ENCODE measurements at places on chromosomes 12 and 14.

GRCh38 chr14:85124631-85125290 is 405.2 kb upstream of the FLRT2 start:
- no peak overlapping the region for H3K4me3 ChIP-seq
- DNase-seq: no peak

DNA sequence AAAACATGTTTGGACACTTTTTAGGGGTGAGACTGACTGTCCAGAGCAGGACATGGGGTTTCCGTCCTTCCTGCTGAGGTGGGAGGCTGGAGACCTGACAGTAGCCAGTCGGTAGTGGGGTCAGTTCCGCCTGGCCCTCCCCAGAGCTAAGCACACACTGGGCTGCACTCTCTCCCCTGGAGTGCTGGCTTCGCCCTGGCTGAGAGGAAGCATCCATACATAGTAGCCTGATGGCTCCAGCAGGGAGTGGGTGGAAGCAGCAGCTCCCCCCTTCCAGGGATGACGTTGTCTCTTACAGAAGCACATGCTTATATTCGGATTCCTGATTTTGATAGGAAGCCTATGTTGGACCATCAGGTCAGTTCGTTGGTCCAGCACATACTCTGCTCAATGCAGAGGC is 40.4 kb downstream of the SFSWAP start:
- no peak overlapping the region for H3K27ac ChIP-seq
- no peak overlapping the region for H3K4me3 ChIP-seq
- no peak for DNase-seq
- no peaks in the 10 kb centered on the region for H3K4me1 ChIP-seq

- H3K4me1 ChIP-seq: no peaks in the 10 kb centered on the region
- H3K36me3 ChIP-seq: no peaks in the 10 kb centered on the region
- no peaks in the 10 kb centered on the region for H3K27me3 ChIP-seq
- DNase-seq: no peak
These were observed 187.8 kb downstream of the ADGRD1 start for GRCh38 chr12:131141514-131141913.

- no peak overlapping the region for H3K4me3 ChIP-seq
- no peak for DNase-seq
- no peaks in the 10 kb centered on the region for H3K4me1 ChIP-seq
- no peaks in the 10 kb centered on the region for H3K36me3 ChIP-seq
- peaks cover 6% of the 10 kb centered on the region for H3K27me3 ChIP-seq
These were observed 368.6 kb downstream of the DPF3 start for GRCh38 chr14:72525087-72525915.

DNA sequence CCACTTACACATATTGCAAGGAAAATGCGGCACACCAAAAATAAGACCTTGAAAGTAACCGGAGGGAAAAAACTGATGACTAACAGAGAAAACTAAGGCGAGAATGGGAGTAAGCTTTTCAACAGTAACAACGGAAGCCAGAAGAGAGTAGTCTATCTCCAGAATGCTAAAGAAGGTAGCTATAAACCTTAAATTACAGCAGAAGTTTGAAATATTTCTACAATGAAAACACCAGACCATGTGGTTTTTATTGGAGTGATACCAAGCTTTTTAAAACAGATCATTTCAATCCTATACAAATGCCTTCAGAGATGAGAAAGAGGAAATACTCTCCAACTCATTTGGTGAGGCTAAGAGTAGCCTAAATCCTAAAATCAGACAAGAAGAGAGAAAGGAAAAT is 209.5 kb downstream of the ANO6 start:
- no peak overlapping the region for H3K4me3 ChIP-seq
- DNase-seq: no peak
- H3K36me3 ChIP-seq: peaks cover 68% of the 10 kb centered on the region
- no peaks in the 10 kb centered on the region for H3K27me3 ChIP-seq
- no peaks in the 10 kb centered on the region for H3K4me1 ChIP-seq

DNA sequence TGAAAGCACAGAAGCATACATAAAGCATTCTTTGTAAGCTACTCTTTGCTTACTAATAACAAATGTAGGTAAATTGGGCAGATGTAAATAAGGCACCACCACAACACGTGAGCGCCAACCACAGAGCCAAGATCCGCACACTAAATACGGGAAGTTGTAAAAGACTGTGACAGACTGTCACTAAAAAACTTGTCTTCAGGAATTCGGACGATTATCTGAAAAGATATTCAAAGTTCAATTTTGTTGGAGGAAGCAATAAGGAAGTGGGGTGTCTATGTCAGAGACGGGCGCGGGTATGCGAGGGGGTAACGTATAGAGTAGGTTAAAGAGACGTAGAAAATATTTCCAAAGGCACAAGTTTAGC is 1.5 kb upstream of the HSP90B1 start:
- peaks cover 2% of the 10 kb centered on the region for H3K27me3 ChIP-seq
- H3K27ac ChIP-seq: peak overlapping the region; percentile 84
- peak overlapping the region; percentile 48 for H3K4me3 ChIP-seq
- H3K4me1 ChIP-seq: peaks cover 37% of the 10 kb centered on the region
- DNase-seq: no peak

DNA sequence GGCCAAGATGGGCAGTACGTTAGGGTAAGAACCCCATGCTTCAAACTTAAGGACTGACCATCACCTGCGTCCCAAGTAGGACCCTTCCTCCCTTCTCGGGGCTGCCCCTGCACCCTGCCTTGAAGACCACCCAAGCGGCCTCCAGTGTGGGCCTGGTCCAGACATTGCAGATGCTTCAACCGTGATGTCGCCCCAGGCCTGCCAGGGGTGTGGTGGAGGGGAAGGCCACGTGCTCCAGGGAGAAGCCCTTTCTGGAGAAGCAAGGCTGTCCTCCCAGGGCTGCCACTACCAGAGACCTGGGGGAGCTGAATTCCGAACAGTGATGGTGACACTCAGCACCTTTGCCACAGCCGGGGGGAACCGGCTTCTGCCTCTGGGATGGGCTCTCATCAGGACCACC is 13.3 kb downstream of the NGB start:
- no peaks in the 10 kb centered on the region for H3K4me1 ChIP-seq
- peaks cover under 1% of the 10 kb centered on the region for H3K27me3 ChIP-seq
- H3K4me3 ChIP-seq: no peak overlapping the region
- no peaks in the 10 kb centered on the region for H3K36me3 ChIP-seq
- DNase-seq: no peak

DNA sequence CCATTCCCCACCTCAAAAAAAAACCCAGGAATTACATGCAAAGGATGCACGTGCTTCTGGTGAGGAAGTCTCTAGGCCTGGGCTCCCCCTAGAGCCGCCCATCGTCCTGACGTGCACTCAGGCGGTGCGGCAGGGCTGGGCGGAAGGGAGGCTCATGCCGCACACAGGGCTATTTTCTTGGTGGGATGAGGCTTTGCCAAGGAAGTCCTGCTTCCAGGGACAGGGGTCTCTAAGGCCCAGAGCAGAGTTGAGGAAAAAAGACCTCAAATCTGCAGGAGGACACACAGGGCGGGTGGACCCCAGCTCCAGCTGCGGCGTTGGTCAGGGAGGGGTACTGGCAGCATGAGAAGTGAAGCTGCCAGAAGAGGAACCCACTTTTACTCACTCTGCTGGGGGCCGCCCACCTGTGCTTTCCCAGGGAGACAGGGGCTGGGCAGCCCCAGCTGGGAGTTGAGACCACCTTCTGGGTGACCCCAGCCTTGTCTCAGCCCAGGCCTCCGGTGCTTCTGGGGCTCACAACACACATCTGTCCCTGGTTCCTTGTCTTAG is 4.2 kb downstream of the RHOF start:
- peaks cover 21% of the 10 kb centered on the region for H3K36me3 ChIP-seq
- peaks cover 56% of the 10 kb centered on the region for H3K4me1 ChIP-seq
- H3K4me3 ChIP-seq: no peak overlapping the region
- H3K27ac ChIP-seq: peak overlapping the region; percentile 77
- DNase-seq: no peak

DNA sequence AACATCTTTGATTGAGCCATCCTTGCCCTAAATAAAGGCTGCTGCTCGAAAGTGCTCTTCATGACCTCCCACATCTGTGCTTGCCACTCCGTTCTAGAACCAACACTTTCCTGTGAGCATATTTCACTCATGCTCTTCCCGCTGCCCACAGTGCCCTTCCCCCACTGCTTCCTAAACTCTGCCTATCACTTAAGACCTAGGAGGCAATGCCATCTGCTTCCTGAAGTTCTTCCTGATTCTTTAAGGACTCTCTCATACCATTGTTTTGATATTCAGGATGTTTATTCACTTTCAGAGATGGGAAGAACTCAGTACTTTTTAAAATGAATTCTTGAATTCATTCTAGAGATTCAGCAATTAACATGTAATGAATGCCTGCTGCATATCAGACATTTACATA is 49.9 kb downstream of the ZFYVE21 start:
- H3K27me3 ChIP-seq: no peaks in the 10 kb centered on the region
- H3K4me1 ChIP-seq: no peaks in the 10 kb centered on the region
- H3K36me3 ChIP-seq: no peaks in the 10 kb centered on the region
- DNase-seq: no peak
- H3K4me3 ChIP-seq: no peak overlapping the region
- H3K27ac ChIP-seq: no peak overlapping the region

DNA sequence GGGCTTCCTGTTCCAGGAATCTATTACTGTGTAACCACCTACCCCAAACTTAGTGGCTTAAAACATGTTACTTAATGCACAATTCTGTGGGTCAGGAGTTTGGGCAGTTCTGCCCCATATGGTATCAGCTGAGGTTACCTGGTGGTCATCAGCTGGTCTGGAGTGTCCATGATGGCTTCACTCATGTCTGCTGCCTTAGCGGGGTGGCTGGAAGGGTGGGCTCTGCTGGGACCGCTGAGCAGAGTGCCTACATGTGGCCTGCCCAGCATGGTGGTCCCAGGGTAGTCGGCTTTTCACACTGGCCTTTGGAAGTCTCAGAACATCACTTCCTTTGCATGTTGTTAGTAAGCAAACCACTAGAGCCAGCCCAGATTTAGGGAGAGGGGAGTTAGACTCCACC is 53.9 kb downstream of the PELI2 start:
- no peak overlapping the region for H3K4me3 ChIP-seq
- H3K27ac ChIP-seq: peak overlapping the region; percentile 97
- H3K27me3 ChIP-seq: no peaks in the 10 kb centered on the region
- peaks cover 11% of the 10 kb centered on the region for H3K36me3 ChIP-seq

DNA sequence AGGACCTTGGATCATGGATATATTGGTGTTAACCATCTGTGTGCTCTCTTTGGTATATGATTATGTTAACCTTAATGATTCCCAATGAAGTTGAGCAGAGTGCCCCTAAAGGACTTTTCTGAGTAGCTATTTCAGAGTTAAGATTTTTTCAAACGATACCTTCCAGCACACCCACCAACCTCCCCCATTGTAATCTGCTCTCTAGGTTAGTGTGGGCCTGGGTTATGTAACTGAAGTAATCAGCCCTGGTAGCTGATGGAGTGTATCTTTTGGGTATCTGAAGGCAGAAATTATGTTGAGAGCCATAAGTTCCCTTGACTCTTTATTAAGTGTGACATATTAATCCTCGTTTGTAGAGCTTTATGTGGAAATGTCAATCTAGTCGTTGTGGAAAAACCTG is 47.6 kb upstream of the RNU6-8 start:
- H3K36me3 ChIP-seq: no peaks in the 10 kb centered on the region
- peaks cover 9% of the 10 kb centered on the region for H3K4me1 ChIP-seq
- no peaks in the 10 kb centered on the region for H3K27me3 ChIP-seq

GRCh38 chr12:123263196-123263817 is 8.3 kb downstream of the CDK2AP1 start:
- H3K4me3 ChIP-seq: no peak overlapping the region
- peaks cover 2% of the 10 kb centered on the region for H3K4me1 ChIP-seq
- H3K36me3 ChIP-seq: peaks cover 80% of the 10 kb centered on the region

Data from DND-41 (cell line).